Pulmonary artery endothelial cell (primary cell): ENCODE measurements at places on chromosomes 6 and 20.

GRCh38 chr6:31058128-31058894 lies 48.0 kb downstream of the MUC22 start:
- DNase-seq: peak; percentile 50

DNA sequence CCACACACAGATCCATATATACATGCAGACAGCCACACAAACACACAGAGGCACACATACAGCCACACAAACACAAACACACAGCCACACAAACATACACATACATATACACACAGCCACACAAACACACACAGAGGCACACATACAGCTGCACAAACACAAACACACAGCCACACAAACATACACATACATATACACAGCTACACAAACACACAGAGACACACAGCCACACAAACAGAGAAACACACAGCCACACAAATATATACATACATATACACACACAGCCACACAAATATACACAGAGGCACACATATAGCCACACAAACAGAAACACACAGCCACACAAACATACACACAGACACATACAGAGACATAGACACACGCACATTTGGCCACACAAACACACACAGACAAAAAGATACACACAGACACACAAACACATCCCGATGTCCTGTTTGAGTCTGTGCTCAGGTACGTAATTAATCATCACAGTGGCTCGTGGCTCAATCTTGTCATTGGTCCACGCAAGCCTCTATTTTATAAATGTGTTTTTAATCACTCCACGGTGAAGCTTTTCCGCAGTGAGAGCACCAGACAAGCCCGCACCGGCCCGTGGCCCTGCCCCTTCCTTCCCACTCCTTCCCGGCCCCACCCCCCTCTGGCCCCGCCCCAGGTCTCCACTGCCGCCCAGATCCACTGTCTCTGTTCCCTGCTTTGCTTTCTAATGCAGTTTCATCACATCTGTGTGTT lies 135.3 kb downstream of the CDH4 start:
- DNase-seq: peak; percentile 2

- DNase-seq: no peak
Observed at GRCh38 chr6:3895312-3895653, 46.1 kb downstream of the FAM50B start.

- DNase-seq: no peak
Observed at GRCh38 chr20:62739581-62740285, 31.1 kb downstream of the NTSR1 start.

- no peak for DNase-seq
Observed at GRCh38 chr6:72876256-72876655, 254.4 kb downstream of the KCNQ5 start.

- DNase-seq: no peak
Observed at GRCh38 chr20:18465536-18466200, 1.2 kb downstream of the DZANK1 start.

DNA sequence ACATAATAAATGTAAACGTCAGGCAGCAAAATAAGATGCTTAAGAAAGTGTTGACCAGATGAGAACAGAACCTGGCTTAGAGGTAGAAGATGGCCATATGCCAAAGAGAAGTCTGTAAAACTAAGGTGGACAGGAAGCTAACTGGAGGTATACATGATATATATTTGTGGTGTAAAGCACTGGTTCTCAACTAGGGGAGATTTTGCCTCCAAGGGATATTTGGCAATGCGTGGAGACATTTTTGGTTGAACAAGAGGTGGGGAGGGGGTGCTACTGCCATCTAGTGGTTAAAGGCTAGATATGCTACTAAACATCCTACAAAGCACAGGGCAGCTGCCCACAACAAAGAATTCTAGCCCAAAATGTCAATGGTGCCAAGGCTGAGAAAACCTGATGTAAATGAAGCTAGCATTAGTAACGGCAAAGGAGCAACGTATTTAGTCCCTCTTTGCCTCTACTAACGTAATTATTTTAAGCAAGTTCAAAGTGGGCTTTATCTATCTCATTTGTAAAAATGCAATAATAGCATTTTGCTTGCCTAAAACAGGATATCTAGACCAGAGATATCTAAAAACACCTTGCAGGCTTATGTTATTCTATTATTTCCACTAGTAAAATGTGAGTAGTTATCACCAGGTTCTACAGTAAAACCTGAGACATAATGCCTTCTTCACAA lies 182.6 kb downstream of the RNGTT start:
- peak; percentile 13 for DNase-seq

DNA sequence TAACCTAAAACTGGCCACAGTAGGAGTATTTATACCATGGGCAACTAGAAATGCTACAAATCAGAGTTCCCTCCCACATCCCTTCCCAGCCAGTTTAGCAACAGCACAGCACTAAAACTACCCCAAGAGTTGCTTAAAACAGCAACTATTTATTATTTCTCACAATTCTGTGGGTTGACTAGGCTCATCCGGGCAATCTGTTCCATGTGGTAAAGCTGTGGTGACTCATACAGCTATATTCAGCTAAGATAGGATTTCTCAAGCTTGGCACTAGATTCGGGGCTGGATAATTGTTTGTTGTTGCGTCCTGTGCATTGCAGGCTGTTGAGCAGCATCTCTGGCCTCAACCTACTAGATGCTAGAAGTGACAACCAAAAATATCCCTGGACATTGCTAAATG lies 8.6 kb upstream of the HECA start:
- DNase-seq: no peak

DNA sequence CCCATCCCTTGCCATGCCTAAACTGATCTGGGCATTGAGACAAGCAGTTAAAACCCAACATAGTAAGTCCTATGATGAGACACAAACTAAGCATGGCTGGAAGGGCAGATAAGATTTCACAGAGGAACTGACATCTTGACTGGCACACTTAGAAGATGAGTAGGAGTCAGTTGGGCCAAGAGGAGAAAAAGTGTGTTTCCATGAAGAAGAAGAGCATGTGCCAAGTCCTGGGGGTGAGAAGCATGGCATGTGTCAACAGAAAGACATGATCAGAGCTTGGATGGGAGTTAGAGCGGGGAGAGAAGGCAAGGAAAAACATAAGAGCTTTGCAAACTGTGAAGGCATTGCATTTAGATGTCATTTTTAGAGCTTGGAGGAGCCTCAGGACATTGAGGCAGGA lies 68.0 kb downstream of the ESR1 start:
- DNase-seq: no peak

- DNase-seq: no peak
Observed at GRCh38 chr20:35776513-35777101, 4.8 kb downstream of the PHF20 start.

DNA sequence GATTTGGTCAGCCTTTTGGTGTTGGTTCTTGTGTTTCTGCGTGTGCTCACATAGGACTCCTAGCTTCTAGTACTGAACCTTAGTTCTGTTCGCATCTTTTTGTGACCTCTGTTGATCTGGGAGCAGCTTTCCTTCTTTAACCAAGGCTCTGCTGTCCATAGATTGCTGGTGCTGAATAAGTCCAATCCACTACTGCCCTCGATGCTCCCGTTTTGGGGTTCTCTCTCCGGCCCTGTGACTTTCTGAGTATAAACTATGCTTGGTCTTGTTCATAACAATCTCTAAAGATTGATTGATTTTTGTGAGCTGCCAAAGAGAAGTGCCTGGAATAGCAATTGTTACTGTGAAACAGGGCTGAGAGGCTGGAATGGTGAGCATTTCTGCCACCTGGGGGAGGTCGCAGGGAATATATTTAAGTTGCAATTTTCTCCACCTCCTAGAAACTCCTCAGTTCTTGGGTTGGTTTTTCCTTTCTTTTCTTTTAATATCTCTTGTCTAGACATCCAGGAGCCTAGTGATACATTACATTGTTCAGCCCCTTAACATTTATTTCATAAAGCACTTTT lies 422.9 kb upstream of the CHD6 start:
- DNase-seq: no peak

- no peak for DNase-seq
Observed at GRCh38 chr20:63009045-63009961, 2.5 kb upstream of the BHLHE23 start.

DNA sequence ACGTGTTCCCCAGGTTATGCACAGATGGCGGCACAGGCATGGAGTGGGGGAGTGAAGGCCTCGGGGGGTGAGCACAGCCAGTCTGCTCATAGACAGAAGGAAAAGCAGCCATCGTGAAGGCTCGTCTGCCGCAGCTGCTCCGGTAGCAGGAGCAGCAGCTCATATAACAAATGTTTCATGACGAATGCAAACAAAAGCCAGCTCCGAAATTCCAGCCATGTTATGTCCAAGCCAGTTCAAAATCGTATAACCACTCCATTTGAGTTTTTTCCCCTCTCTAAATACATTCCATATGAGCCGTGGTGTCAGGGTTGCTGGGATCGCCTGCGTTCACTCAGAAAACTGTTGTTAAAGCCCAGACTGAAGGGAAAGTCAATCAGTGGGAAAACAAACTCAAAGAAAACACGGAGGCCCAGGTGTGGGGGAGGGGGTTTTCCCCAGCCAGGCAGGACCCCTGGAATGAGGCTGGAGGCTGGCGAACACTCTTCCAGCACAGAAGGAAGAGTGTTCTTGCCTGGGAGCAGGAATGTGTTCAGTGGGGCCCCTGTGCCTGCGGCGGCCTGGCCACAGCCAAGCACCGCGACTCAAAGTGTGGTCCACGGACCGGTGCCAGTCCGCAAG lies 280.4 kb upstream of the TAB2 start:
- DNase-seq: no peak

DNA sequence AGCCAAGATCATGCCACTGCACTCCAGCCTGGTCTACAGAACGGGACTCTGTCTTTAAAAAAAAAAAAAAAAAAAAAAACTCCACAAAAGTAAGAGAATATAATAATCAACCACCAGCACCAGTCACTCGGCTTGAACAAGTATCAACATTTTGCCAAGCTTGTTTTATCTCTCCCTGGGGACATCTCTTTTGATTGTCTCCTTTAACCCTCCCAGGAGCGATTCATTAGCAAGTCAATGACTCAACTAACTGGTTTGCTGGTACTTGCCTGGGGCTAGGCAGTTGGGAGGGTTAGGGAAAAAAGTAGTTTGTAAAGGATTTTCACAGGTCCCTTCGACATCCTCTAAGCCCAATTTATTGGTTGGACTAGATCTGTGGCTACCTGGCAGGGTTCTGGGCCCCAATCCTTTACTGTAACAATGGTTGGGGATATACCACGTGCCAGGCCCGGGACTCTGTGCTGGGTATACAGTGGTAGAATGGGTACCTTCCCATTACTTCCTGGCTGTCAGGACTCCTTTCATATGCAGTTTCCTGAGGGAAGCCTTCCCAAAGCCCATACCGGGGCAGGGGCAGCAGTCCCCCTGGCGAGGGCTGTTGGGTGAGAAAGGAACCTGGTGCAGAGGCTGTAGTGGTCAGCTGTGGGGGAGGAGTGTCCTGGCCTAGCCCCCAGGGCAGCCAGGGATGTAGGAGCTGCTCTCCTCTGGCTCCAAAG lies 12.2 kb downstream of the TGIF2 start:
- DNase-seq: no peak

- no peak for DNase-seq
Observed at GRCh38 chr6:138692058-138692977, 81.3 kb upstream of the CCDC28A start.

DNA sequence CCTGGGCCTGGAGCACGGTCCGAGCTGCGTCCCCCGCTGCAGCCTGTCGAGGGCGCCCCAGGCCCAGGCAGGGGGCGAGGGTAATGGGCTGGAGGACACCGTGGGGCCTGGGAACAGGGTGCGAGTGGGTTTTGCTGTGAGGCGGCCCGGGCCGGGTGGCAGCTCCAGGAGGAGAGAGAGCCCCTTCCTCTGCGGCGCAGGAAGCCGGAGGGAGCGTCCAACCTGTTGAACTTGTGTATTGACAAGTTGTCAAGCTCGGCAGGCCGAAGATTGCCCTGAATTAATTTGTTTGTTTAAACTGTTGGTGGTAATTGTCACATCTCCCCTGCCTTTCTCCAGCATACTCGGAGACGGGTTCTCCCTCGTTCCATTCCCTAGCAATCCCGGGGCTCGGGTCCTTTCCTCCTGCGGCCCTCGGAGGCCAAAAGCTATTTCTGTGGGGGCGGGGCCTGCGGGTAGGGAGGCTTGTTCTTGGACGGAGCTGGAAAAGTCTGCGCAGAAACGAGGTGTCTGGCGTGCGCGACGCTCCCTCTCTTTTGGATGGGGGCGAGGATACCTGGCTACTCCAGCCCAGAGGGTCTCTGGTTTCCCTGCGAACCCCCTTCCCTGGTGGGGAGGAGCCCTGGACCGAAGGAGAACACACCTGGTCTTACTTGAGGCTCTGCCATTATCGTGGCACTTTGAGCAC lies 9.9 kb downstream of the NR2E1 start:
- no peak for DNase-seq

DNA sequence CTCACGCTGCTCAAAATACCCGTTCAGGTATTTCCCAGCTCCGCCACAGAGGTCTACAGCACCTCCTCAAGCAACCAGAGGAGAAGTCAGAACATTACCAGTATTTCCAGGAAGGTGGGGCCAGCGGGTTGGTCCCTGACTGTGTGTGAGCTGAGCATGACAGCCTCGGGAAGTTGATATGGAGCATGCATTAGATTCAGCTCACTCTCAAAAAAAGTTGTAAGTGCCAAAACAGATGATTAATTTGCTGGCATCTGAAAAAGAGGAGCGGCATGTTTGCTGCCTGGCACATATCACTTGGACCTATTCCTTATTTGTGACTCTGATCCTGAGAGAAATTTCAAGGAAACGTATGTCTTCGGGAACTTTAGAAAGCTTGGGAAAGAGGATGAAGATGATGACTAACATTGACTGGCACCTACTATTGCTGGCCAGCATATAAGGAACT lies 32.3 kb downstream of the ELOVL2 start:
- no peak for DNase-seq

- no peak for DNase-seq
Observed at GRCh38 chr6:81638366-81638765, 114.1 kb downstream of the TENT5A start.

DNA sequence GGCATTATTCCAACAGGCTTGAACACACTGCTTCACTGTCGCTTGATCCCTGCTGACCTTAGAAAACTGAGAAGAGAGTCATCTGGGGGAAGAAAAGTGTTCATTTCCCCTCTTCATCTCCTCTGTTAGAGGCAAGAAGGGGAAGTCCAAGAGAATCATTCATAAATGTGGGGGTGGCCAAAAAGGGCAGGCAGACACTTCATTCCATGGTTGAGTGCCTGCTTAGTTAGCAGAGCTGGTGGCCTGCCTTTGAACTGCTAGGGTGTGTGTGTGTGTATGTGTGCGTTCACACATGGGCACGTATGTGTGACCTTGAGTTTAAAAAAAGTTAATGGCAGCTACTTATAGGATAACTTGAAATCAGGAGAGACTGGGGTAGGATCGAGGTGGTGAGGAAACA lies 39.4 kb upstream of the RFPL4B start:
- DNase-seq: no peak

DNA sequence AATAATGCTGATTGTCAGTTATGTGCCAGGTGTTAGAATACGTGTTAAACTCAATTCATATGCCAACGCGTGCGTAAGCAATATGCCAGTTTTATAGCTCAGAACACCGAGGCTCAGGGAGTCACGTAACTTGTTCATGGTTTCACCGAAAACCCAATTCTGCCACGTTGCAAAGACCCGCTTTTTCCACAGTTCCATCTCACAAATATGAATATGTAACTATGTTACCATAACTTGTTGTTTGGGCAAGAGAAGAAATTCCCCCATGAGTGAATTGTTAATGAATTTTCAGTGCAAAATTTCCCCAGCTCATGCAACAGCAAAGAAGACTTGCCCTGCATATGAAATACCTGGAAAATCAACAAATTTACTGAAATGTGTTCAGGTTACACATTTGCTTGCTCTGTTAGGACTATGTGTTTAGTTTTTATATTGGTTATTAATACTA lies 30.1 kb downstream of the SF3B5 start:
- DNase-seq: no peak
